ENCODE measurements at places on chromosomes 7 and 10.

GRCh38 chr10:129136074-129136473 is 331.0 kb upstream of the MGMT start:
- DNase-seq, result no peak

DNA sequence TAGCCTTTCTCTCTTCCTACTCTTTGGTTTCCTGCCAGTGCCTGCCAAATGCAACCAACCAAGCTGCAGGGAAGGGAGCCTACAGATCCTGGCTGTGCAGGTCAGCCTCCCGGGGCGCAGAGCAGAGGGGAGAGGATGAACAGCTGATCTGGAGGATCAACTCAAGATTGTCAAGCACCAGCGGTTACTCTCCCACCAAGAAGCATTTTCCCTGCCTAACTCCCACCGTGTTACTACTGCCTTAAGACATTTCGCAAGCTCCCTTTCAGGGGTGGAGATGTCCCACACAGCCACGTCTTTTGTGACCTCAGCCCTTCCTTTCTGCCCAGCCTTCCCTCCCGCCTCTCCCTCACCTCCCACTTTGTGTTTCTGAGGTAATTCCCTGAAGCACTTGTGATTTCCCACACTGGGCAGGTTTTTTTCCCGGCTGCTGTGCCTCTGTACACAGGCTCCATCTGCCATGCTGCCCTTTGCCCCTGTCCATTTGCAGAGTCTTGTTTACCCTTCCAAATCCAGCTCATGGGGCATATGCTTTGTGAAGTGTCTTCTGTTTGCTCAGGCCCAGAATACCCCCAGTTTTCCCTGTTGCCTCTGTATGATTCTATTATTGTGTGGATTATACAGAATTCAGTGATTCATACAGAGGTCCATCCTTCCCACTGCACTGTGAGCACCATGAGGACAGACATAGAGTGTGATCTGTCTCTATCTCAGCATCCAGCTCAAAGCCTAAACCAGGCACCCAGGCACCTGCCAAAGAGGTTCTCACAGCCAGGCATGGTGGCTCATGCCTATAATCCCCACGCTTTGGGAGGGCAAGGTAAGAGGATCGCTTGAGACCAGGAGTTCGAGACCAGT is 40.9 kb upstream of the PAPSS2 start:
- DNase-seq, result no peak

- DNase-seq, result no peak
Observed at GRCh38 chr10:122282253-122282671, 11.2 kb downstream of the BTBD16 start.

DNA sequence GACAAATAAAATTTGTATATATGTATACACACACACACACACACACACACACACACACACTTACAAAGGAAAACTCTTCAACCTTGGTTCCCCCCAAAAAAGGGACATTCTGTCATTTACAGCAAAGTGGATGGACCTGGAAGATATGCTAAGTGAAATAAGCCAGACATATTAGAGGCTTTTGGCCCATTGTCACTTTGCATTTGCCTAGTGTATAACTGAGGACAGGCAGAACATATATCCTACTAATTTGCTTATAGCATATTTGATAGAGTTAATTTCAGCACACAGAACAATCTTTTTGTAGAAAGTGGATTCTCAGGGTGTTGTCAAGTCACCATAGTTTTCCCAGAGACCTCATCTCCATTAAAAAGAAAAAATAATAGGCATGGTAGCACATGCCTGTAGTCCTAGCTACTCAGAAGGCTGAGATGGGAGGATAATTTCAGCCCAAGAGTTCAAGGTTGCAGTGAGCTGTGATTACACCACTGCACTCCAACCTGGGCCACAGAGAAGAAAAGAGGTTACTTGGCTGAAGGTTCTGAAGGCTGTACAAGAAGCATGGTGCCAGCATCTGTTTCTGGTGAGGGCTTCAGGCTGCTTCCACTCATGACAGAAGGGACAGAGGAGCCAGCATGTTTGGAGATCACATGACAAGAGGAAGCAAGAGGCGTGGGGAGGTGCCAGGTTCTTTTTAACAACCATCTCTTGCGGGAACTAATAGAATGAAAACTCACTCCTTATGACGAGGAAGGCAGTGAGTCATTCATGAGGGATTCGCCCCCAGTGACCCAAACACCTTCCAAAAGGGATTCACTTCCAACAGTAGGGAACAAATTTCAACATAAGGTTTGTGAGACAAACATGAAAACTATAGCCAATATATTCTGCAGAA is 135.6 kb downstream of the TMEM168 start:
- no peak for DNase-seq

DNA sequence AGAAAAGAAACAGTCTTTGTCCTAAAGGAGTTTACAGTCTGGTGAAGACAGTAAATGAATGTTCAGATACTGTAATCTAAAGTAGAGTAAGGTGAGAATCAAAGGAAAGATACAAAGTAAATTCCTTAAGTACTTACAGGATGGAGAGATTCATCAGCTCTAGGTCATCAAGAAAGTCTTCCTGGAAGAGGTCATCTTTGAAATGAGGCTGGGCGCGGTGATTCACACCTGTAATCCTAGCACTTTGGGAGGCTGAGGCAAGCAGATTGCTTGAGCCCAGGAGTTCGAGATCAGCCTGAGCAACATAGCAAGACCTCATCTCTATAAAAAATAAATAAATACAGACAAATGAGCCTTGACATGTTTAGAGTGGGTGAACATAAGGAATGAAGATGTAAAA is 18.3 kb downstream of the FHIP2A start:
- no peak for DNase-seq

All from activated CD8-positive, alpha-beta T cell treated with anti-CD3 and anti-CD28 coated beads for 36 hours (primary cell).